NCI-H510A treated with DMSO at 0.1 percent for 48 hours (cell line): ENCODE measurements at places on chromosomes 11 and 22.

DNA sequence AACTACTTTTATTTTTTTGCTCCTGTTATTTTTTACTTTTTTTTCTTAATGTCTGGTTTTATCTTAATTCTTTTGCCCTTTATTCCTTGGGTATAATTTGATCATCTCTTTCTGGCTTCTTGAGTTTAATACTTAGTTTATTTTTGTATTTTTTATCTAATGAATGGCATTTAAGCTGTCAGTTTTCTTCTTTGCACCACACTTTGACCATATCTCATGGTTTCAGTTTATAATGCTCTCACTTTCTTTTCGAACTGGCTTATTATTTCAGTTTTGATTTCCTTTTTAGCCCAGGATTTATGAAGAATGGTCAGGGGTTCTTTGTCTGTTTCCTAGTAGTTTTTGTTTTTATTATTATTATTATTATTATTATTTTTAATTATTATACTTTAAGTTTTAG lies 48.3 kb downstream of the QSER1 start:
- DNase-seq = no peak

GRCh38 chr11:68354148-68354872 lies 41.9 kb downstream of the LRP5 start:
- no peak for DNase-seq

GRCh38 chr22:32904044-32904443 lies 102.5 kb downstream of the TIMP3 start:
- DNase-seq = no peak

- no peak for DNase-seq
Observed at GRCh38 chr11:79637219-79637618, 196.4 kb upstream of the TENM4 start.
